NCI-H2227 treated with DMSO at 0.1 percent for 48 hours (cell line): ENCODE measurements at places on chromosomes 12 and 14.

GRCh38 chr12:7143564-7143963, 13.4 kb downstream of the CLSTN3 start:
- no peak for DNase-seq

GRCh38 chr14:100192250-100192671, 32.8 kb upstream of the DEGS2 start:
- no peak for DNase-seq

- peak; percentile 26 for DNase-seq
Measured at GRCh38 chr14:64464651-64465050, 648 bp upstream of the AKAP5 start.

GRCh38 chr12:104596134-104596799, 139.5 kb downstream of the CHST11 start:
- DNase-seq = no peak

- DNase-seq = no peak
Measured at GRCh38 chr14:57848353-57848752, 17.5 kb downstream of the SLC35F4 start.

GRCh38 chr12:67758119-67758518, 109.6 kb downstream of the DYRK2 start:
- DNase-seq = no peak

GRCh38 chr14:87994974-87995373, 2.0 kb upstream of the GALC start:
- DNase-seq = no peak

GRCh38 chr14:61074852-61075251, 93.8 kb downstream of the SLC38A6 start:
- no peak for DNase-seq

DNA sequence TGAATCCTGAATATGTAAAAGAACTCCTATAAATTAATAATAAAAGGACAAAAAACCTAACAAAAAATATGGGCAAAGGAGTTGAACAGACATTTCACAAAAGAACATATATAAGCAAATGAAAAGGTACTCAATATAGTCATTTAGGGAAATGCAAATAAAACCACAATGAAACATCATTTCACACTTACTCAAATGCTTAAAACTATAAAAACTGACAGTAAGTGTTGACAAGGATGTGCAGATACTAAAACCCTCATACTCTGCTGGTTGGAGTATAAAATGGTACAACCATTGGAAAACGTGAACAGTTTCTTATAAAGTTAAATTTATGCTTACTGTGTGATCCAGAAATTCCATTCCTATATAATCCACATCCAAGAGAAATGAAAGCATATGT, 247.1 kb downstream of the GXYLT1 start:
- no peak for DNase-seq

- DNase-seq = no peak
Measured at GRCh38 chr14:81344481-81345160, 55.5 kb downstream of the STON2 start.

- no peak for DNase-seq
Measured at GRCh38 chr12:49671031-49671765, 36.0 kb downstream of the FMNL3 start.

DNA sequence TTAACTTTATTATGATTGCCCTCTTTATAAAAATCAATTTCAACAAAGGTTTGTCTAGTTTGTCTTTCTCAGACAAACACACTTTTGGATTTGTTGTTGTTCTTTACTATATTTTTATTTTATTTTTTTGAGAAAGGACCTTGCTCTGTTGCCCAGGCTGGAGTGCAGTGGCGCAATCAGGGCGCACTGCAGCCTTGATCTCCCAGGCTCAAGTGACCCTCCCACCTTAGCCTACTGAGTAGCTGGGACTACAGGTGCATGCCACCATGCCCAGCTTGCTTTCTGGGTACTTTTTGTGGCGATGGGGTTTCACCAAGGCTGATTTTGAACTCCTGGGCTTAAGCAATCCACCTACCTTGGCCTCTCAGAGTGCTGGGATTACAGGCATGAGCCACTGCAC, 64.4 kb upstream of the CFL2 start:
- DNase-seq = no peak

DNA sequence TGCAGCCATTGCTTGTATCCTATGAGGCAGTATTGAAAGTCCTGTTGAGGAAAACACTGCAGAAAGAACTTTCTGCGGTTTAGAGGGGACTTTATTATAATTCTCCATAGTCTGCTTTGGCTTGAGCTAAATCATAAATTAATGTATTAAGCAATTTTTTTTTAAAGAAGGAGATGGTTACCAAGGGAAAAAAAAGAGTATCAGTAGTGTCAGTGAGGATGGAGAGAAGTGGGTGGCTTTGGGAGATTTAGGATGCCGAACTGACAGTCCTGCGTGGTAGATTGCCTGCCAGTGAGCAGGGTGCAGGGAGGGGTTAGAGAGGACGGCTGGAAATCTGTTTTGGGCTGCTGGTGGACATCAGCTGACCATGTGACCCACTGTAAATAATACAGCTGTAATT, 96.8 kb downstream of the MYRFL start:
- no peak for DNase-seq

DNA sequence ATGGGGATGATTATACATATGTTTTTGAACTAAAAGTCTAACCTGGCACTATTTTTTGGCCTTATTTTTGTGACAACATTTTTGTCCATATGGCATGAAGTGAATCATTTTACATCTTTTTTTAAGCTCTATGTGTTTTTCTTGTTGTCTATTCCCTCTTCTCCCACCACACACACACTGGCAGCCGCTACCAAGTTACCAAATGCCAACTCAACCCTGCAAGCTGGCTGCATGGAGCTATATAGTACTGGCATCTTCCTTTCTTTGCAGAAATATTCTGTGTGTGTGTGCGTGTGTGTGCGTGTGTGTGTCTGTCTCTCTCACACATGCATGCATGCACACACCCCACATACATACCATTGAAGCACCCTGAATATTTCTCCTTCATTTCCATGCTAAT, 278.9 kb upstream of the SOX5 start:
- no peak for DNase-seq

DNA sequence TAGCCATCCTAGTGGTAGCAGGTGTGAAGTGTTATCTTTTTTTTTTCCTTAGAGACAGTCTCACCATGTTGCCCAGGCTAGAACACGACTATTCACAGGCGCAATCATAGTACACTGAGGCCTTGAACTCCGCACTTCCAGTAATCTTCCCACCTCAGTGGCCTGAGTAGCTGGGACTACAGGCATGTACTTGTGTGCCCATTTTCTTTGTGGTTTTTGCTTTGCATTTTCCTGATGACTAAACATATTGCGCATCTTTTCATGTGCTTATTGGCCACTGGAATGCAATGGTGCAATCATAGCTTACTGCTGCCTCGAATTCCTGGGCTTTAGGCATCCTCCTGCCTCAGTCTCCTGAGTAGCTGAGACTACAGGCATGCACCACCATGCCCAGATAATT, 33.3 kb upstream of the GCH1 start:
- no peak for DNase-seq

GRCh38 chr14:97571866-97572555, 774.8 kb downstream of the VRK1 start:
- no peak for DNase-seq

DNA sequence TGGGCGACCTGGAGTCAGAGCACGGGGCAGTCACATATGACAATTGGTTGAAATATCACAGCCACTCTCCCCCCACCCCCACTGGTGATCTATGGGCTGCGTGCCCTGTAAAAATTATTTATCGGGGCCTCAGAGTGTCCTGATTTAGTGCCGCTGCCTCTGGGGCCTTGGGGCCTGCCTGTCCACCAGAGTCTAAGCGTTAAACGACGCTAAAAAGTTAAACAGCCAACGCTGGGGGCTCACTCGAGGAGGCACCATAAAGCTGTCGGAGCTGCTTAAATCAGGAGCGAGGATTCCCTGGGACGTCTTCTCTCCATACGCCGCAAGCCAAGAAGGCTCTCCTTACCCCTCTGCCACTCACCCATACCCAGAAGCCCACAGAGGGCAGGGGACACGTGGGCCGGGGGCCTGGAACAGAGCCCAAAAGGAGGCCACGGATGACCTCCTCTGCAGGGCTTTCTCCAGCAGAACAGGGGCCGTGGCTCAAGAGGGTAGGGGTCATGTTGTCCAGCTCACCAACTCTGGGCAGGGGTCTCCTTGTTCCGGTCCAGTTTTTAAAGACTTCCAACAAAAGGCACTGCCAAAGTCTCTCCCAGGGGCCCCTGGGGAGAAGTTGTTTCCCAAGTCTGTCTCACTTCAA, 42.2 kb downstream of the SMUG1 start:
- DNase-seq = no peak

DNA sequence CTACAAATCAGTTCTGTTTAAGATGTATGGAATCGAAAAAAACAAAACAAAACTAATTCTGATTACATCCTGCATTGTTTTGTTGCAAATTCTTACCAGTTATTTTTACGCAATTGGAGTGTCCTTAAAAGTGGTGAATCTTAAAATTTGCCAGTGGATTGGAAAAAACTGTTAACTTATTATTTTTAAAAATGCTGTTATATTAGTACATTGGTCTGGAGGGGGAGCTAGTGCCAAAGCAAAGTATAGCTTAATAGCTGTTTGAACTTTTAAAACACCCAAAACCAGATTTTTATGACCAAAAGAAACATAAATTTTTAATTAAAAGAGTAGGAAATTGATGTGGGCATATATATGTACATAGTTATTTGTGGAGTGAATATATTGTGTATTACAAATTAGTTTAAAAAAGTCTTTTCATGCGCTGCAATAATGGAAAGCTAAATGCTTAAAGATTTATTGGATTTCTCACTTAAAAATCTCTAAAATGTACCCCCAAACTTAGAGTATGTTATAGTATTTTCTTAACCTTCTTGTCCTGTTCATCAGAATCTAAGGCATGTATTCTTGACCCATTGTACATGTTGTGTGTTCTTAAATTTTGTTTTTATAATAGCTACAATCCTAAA, 2.5 kb downstream of the FUT8 start:
- peak; percentile 48 for DNase-seq

DNA sequence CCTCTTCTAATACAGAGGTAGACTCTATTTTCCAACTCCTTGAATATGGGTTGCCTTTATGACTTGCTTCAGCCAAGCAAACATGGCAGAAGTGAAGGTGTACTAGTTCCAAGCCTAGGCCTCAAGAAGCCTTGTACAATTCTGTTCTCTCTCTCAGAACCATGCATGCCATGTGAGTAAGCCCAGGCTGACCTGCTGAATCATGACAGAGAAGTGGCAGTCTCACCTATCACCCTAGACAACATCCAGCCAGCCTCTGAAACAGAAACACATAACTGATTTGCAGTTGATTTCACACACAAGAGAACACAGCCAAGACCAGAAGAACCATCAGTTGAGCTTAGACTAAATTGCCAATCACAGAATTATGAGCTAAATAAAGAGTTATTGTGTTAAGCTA, 157.2 kb downstream of the GARIN6 start:
- DNase-seq = no peak

- DNase-seq = no peak
Measured at GRCh38 chr12:86154620-86155019, 101.6 kb downstream of the MGAT4C start.

- DNase-seq = no peak
Measured at GRCh38 chr14:86574051-86574777, 1044.3 kb downstream of the FLRT2 start.

DNA sequence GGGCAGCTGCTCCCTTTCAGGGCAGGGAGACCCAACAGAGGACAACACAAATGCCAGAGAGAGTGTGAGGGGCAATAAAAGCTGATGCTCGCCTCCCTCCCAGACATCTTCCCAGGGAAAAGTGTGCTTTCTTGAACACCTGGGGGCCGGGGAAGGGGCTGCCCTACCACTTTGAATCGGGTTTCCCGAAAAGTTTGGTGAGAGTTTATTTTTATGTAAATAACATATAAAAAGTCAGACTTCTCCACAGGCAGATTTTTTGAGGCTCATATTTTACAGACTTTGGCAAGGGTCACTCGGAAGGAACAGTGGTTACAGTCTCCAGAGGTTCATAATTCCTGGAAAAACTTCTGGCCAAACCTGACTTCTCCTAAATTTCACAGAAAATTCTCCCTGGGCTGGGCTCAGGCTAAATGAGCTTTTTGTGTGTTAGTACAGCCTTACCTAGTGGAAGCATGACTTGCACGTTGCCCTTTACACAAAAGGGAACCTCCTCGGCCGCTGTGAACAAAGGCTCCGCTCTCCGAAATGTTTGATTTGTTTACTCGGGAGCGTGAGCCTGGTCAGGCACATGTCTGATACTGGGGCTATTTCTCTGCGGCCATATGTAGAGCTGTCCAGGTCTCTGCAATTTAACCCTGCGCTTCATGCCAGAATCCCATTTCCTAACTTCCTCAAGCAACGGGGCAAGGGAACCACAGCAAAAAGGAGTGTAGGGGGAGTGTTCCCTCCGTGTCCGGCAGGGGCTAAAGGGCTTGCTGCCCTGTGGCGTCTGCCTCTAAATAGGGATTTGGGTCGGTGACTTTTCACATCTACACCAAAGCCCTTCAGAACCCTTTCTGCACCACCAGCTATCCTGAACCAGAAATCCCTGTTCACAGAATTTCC, 3.4 kb downstream of the RTL1 start:
- DNase-seq = no peak
